Activated CD4-positive, alpha-beta T cell treated with anti-CD3 and anti-CD28 coated beads, Interleukin-2, amount 50 U/mL, for 16 hours (primary cell): ENCODE measurements at places on chromosomes 4 and X.

DNA sequence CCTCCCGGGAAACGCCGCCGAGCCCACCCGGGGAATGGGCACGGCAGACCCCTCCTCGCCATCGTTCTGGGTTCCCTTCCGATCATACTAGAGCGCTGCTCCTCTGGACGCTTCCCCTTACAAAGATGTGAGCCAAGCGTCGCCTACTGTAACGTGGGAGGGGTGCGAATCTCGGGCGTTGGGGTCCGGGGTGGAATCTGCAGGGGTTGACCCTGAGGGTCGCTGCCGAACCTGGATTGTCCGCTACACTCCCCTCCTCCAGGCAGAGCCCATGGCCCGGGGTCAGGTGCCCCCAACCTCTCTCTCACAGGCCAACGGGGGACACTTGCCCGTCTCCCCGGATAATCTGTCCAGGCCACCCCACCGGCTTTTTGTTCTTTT is 13.8 kb downstream of the BCOR start:
- no peak for DNase-seq

GRCh38 chr4:114734594-114734993 is 136.0 kb downstream of the UGT8 start:
- no peak for DNase-seq

DNA sequence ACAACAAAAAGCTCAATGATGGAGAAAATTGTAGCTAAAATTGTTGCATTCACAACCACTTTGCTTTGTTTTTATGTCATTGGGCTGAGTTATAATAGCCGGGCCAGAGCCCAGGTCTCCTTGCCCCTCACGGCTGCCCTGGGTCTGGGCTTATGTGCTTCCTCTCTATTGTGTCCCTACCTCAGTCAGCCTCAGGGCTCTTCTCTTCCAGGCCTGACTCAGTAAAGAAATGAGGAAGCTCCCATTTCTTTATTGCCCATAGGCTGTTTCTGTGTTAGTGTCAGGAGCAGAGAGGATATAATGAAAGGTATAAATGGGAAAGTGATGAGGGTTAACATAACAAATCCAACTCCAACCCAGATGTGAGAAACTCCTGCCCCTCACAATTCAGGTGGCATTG is 18.0 kb downstream of the BST1 start:
- DNase-seq = no peak

DNA sequence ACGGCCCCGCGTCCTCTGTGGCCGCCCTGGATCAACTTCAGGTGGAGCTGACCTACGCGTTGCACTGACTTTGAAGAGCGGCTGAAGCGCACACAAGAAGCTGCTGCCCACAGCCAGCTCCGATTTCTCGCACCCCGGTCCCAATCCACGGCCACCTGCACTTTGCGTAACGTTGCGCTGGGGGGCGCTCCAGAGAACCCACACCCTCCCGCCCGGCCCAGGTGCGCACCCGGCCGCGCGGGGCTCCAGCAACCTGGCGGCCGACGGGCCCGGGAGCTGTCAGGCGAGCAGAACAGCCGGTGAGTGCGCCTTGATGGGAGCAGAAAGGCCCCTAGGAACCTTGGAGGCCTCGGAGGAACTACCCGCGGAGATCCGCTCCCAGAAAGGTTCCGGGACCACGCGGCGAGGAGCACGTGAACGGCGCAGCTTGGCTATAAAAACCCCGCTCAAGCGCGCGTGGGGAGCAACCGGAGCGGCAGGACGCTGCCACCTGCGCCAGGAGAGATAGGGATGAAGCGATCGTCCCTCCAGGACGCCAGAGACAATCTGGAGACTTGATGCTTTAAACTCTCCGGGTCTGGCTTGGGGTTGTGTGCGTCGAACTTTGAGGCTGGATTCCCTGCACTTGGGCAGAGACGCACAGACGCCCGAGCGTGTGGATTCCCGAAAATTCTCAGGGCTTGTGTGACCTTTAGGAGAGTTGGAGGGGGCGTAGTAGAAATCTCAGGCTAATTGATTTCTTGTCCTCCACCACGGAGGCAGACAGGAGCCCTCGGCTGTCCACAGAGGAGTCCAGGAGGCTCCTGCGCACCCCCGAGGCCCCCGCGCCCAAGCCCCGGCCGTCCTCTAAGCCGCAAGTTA is 591 bp upstream of the NWD2 start:
- no peak for DNase-seq

GRCh38 chr4:106246441-106246840 is 69.6 kb downstream of the TBCK start:
- DNase-seq = no peak
